Psoas muscle (tissue), 8 donors: ENCODE measurements at places on chromosomes 11 and 22. TPM values are rescaled to one million over a fixed set of nuclear protein-coding genes. Genes with fewer than 3 reads are reported as not detected.

The MUC6 gene
- total RNA-seq = not detected

The NCAM1 gene
- total RNA-seq = 14.1 TPM

The NCF4 gene
- 2.7 TPM for total RNA-seq

The PGA5 gene
- 0.42 TPM for total RNA-seq

The CFAP68 gene
- total RNA-seq = 17.7 TPM

The RASSF10 gene
- total RNA-seq = 0.34 TPM

The MADD gene
- 17.5 TPM for total RNA-seq

DNA sequence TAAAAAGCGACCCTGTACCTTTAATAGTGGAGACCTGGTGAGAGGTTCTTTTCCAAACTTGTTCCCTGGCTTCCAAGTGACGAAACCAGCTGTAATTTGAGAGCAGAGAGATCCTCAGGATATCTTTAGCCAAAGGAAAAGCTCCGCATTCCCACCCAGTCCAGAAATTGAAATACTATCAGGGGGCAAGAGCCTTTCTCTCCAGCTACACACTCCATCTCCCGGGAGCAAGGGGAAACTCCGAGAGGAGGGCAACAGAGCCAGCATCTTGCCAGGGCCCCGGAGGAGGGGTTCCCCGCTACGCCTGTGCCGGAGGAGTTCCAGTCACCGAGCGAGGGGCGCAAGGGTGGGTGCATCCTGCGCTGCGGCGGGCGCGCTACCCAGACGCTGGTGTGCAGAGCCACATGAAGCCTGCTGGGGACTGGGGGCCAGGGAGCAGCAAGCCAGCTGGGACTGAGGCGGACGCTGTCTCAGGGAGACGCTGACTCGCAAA is at the start of gene FIBIN:
FIBIN (plus strand) TSS at position 148 of the 493 bp plus-strand sequence. CDS start 415 bp downstream, outside the sequence.
- peak; percentile 25 for DNase-seq

- no peak for DNase-seq
These were observed 129.0 kb upstream of the TEAD1 start for GRCh38 chr11:12544986-12545775.

DNA sequence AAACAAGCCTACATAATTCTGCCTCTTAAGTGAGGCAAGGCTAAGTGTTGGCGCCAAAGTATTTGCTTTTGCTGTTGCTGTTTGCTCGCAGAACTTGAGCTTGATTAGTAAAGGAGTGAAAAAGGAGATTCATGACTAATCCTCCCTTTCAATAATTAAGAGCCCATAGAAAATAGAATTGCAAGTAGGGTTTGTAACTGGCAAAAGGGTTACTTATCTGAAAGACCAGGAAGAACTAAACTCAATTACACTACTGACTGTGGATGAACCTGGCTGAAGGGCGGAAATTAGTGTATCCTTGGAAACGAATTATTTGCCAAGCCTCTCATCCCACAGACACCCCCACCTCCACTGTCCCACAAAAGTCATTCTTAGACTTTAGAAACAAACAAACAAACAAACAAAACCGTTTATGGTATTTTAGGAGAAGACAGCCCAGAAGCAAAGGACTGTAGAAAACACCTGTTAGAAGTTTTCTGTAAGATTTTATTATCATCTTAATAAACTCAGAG is 411 bp upstream of the EXPH5 start:
- DNase-seq = no peak

DNA sequence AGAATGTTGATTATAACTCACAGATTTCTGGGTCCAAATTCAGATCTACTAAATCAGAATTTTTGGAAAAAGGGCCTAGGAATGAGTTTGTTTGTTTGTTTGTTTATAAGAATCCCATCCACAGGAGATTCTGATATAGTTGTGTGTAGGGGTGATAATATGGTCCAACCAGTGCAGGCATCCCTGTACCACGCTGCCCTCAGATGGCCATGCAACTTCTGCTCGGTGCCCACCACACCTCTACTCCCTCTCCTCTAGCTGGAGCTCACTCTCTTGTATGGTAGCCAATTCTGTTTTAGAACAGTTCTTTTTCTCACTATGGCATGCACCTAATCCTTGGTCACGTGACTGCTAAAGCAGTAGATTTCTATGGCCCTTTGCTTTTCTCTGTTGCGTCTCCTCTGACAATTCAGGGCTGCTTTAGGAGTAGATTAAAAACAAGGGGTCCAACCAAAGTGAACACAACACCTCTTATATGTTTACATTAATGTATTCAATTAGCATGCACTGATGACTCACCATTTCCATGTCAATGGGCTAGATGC is 103.3 kb upstream of the KCNA4 start:
- no peak for DNase-seq

- no peak for DNase-seq
These were observed 27.0 kb upstream of the SLC25A18 start for GRCh38 chr22:17536269-17536668.

GRCh38 chr22:48688366-48688765 is 1139.3 kb downstream of the BRD1 start:
- no peak for DNase-seq

DNA sequence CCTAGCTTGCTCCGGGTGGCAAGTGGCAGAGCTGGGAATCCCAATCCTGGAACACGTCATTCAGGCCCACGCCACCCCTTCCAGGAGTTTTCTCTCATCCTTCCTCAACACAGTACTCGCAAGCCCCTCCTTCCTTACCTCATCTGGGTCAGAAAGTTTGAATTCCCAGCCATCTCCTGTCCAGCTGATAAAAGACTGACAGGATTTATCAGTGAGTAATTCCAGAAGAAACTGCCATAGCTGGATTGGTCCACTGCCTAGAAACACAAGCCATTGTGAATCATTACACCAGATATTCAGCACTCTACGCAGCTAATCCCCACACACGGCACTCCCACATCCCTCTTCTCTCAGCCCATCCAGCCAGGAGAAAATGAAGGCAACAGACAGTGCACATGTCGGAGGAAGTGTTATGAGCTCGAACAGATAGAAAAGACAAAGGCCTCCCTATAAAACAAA is 124.0 kb downstream of the ETS1 start:
- no peak for DNase-seq

GRCh38 chr11:102810950-102811660 is 13.1 kb upstream of the MMP1 start:
- DNase-seq = no peak

- no peak for DNase-seq
These were observed 1052.1 kb downstream of the LRRC4C start for GRCh38 chr11:40407355-40407754.

GRCh38 chr11:133797554-133797953 is 47.8 kb downstream of the SPATA19 start:
- no peak for DNase-seq
